Prostate gland (tissue), 2 donors: ENCODE measurements at places on chromosomes 1 and 21. TPM values are rescaled to one million over a fixed set of nuclear protein-coding genes. Genes with fewer than 3 reads are reported as not detected.

CD5L gene
- not detected for total RNA-seq

CAPN9 gene
- total RNA-seq: 0.59 TPM

NHLH1 gene
- not detected for total RNA-seq

ZNF436 gene
- total RNA-seq: 25.3 TPM

FLG2 gene
- 0.36 TPM for total RNA-seq

NTRK1 gene
- 0.59 TPM for total RNA-seq

SLAMF9 gene
- not detected for total RNA-seq

CFAP74 gene
- not detected for total RNA-seq

VHLL gene
- total RNA-seq: not detected

TMEM200B gene
- total RNA-seq: 58.0 TPM

SH2D1B gene
- not detected for total RNA-seq

RGS13 gene
- not detected for total RNA-seq

PLPP3 gene
- total RNA-seq: 40.4 TPM

AXDND1 gene
- 7.0 TPM for total RNA-seq

TMEM82 gene
- total RNA-seq: not detected

DSCAM gene
- total RNA-seq: under 0.01 TPM

CHI3L1 gene
- total RNA-seq: 1.4 TPM

SPRR1A gene
- total RNA-seq: not detected

PTGER3 gene
- 3.6 TPM for total RNA-seq

PPP1R15B gene
- total RNA-seq: 43.5 TPM

DNASE2B gene
- total RNA-seq: 8.6 TPM

NCF2 gene
- total RNA-seq: 5.6 TPM

RIIAD1 gene
- not detected for total RNA-seq

CCDC27 gene
- not detected for total RNA-seq

VWA5B1 gene
- total RNA-seq: not detected

CATSPERE gene
- 0.32 TPM for total RNA-seq

RGS18 gene
- 0.64 TPM for total RNA-seq
